ENCODE measurements at places on chromosomes 16 and 17.

- no peak for DNase-seq
Measured at GRCh38 chr17:48883171-48883570, 9.4 kb upstream of the ATP5MC1 start.

DNA sequence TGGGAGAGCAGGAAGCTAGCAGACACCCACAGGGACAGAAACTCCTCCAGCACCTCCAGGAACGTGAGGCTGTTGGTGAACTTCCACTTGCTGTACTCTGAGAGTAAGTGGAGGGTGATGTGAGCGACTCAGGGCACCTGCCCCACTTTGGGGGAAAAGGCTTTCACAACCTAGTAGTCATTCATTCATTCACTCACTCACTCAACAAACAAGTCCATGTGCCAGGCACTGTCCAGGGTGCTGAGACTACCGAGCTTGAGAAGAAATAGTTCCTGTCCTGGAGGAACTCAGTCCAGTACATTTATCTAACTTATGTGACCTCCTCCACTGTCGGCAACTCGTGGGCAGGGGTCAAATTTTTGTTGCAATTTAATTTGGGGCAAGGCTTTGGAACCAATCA lies 26.6 kb downstream of the LGALS9 start:
- DNase-seq: no peak

DNA sequence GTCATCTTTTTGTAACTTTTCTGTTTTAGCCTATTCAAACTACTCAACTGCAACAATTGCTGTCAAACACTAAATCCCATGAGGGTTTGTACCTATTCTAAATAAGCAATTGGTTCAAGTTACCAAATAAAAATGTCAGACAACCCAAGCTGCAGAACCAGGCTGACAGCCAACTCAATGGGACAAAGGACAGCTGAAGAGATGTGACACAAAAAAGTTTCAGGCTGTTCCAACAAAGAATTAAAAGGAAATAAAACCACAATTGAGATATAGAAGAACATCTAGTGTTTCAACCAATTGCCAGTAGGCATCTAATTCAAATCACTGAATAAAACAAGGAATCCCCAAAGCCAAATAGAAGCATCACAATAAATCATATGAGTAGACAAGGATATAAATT lies 49.3 kb downstream of the GRB7 start:
- DNase-seq: no peak

DNA sequence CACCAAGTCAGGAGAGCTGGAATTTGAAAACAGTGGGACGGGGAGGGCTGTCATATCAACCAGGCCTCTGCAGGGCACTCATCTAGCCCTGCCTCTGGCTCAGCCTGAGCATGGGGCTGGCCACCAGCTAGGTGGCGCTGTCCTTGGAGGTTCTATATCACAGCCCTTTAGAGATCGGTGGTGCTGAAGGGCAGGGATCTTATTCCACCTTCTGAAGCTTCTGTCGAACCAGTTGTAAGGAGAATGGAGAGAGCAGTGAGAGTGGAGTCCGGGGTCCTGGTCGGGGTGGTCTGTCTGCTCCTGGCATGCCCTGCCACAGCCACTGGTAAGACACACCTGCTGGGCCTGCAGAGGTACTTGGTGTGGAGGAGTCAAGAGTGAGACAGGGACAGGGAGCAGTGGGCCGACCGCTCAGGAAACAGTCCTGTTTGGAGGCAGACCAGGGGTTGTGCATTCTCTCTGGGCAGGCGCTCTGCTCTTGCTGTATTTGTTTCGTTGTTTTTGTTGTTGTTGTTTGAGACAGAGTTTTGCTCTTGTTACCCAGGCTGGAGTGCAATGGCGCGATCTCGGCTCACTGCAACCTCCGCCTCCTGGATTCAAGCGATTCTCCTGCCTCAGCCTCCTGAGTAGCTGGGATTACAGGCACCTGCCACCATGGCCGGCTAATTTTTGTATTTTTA lies at the start of gene CES3:
TSS of gene CES3 (plus strand) at position 202 of the 680 bp plus-strand sequence. CDS start at position 244, 42 bp downstream.
- peak; percentile 60 for DNase-seq

GRCh38 chr17:63446753-63447470 lies 806 bp upstream of the CYB561 start:
- DNase-seq: peak; percentile 17

- no peak for DNase-seq
Measured at GRCh38 chr17:72804949-72805707, 287.4 kb downstream of the SLC39A11 start.

DNA sequence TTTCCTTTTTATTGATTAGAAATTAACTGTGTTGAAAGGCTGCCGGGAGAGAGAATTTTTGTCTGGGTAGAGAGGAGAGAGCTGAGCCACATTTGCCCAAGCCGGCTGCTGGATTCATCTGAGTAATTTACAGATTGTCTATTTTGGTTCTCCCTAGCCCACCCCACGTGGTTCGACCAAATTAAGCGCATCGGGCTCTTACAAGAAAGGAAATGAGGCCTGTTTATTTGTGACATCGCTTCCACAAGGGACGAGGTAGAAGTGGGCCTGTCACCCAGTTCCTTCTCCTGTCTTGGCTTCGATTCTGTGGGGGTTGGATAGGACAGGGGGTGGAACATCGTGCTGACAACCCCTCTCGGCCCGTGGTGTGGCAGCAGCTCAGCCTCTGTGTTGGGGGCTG lies 42.9 kb downstream of the SYT17 start:
- no peak for DNase-seq

DNA sequence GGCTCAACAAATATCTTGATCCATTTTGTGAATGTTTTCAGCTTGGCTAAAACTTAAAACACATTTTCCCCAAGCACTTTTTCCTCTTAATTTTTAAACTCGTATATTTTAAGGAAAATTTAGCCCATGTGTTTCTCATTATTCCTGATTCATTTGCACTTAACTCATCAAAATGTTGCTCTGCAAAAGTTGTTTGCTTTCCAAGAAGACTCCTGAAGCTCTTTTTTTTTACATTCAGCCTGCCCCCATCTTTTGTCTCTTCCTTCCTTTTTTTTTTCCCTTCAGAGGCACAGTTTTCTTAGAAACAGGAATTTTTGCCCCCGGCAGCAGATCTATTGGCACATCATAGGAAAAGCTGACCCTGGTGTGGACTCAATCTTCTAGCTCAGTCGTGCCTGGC lies 155.0 kb upstream of the SALL1 start:
- DNase-seq: no peak

- peak; percentile 60 for DNase-seq
Measured at GRCh38 chr16:89409161-89409711, 81.1 kb downstream of the ANKRD11 start.

- peak; percentile 51 for DNase-seq
Measured at GRCh38 chr17:58329810-58330537, 1.4 kb upstream of the TSPOAP1 start.

DNA sequence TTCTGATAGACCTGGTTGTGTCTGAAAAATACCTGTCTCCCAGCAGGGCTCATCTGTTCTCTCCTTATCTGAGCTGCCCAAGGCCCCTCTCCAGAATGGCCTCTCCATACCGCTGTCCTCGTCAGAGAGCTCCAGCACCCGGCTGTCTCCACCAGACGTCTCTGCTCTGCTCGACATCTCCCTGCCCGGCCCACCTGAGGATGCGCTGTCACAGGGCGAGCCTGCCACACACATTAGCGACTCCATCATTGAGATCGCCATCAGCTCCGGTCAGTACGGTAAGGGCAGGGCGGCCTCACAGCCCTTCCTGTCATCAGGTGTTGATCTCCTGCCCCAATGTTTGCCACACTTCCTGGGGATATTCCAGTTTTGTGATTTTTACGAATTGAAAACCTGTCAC lies 10.2 kb upstream of the JPT2 start:
- DNase-seq: no peak

DNA sequence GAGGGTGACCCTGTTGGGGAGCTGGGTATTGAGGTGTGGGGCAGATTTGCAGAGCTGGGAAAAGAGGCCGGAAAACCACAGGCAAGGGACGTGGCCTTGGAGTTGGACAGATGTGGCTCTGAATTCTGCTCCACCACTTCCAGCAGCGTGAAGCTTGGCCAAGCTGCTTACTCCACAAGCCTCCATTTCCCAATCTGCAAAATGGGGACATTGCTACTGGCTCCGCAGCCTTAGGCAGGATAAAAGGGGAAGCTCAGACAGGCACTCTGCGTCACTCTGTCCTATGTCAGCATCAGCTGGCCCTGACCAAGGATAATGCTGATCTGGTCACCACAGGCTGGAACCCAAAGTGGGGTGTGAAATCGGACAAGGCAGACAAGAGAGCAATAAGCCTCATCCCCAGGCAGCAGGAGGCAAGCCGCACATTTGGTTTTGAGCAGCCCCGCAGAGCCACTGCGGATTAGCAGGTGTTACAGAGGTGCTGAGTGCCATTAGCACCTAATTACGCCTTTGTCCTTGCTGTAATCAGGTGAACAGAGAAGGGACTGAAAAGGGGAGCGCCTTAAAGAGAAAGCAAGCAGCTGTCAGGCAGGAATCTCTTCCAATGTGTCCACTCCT lies 54.8 kb downstream of the SDK2 start:
- no peak for DNase-seq

DNA sequence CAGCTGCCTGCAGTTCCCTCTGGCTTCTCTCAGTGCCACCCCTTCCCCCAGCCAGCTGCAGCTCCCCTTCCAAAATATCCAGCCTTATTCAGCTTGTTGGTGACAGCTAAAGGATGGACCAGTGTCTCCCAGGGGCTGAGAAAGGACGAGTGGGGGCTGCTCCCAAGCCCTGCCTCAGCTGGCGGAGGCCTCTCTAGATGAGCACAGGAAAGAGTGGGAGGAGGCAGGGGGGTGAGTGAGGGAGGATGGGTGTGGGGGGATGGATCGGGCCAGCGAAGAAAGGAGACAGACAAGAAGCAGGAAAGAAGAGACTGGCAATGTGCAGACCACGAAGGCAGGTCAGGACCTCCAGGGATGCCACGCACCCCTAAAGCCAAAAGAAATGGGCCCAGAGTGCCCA lies 17.5 kb downstream of the PIPOX start:
- DNase-seq: no peak

- no peak for DNase-seq
Measured at GRCh38 chr16:71214746-71215381, 15.7 kb downstream of the HYDIN start.
